Activated CD4-positive, alpha-beta T cell treated with anti-CD3 and anti-CD28 coated beads for 36 hours (primary cell): ENCODE measurements at places on chromosomes 2 and 18. TPM values are rescaled to one million over a fixed set of nuclear protein-coding genes. Genes with fewer than 3 reads are reported as not detected.

GRCh38 chr18:12606592-12607315 lies 51.2 kb downstream of the SPIRE1 start:
- peak overlapping the region; percentile 23 for H3K27ac ChIP-seq
- H3K36me3 ChIP-seq: no peaks in the 10 kb centered on the region
- no peak overlapping the region for H3K4me3 ChIP-seq
- no peak for DNase-seq
- no peaks in the 10 kb centered on the region for H3K27me3 ChIP-seq

GRCh38 chr2:20449501-20450200 lies 2.8 kb downstream of the RHOB start:
- H3K4me1 ChIP-seq: no peaks in the 10 kb centered on the region
- H3K36me3 ChIP-seq: no peaks in the 10 kb centered on the region
- H3K27me3 ChIP-seq: peaks cover 29% of the 10 kb centered on the region
- no peak for DNase-seq

The COL4A3 gene
- total RNA-seq: not detected

The SLC23A3 gene
- 1.2 TPM for total RNA-seq

The FLACC1 gene
- total RNA-seq: 0.72 TPM

The FAM110C gene
- total RNA-seq: 0.51 TPM

- H3K4me3 ChIP-seq: no peak overlapping the region
- no peak for DNase-seq
- H3K4me1 ChIP-seq: no peaks in the 10 kb centered on the region
- H3K27me3 ChIP-seq: no peaks in the 10 kb centered on the region
- H3K27ac ChIP-seq: no peak overlapping the region
These were observed 67.1 kb downstream of the ZBTB7C start for GRCh38 chr18:48342125-48342524.

- no peaks in the 10 kb centered on the region for H3K27me3 ChIP-seq
- H3K4me1 ChIP-seq: no peaks in the 10 kb centered on the region
- H3K4me3 ChIP-seq: no peak overlapping the region
- no peak overlapping the region for H3K27ac ChIP-seq
- DNase-seq: no peak
These were observed 210.9 kb downstream of the DYM start for GRCh38 chr18:49249521-49249920.

- H3K36me3 ChIP-seq: no peaks in the 10 kb centered on the region
- no peak overlapping the region for H3K4me3 ChIP-seq
- no peak for DNase-seq
- no peak overlapping the region for H3K27ac ChIP-seq
These were observed 714.5 kb downstream of the PLCL1 start for GRCh38 chr2:198518935-198519334.

- no peaks in the 10 kb centered on the region for H3K4me1 ChIP-seq
- no peak for DNase-seq
- H3K27ac ChIP-seq: no peak overlapping the region
These were observed 26.0 kb upstream of the LAPTM4A start for GRCh38 chr2:20077411-20077940.

- peak within 1 kb of the TSS; percentile 94 for H3K4me3 ChIP-seq
- no peaks in the 10 kb centered on the region for H3K27me3 ChIP-seq
- H3K27ac ChIP-seq: peak within 1 kb of the TSS; percentile 99
- DNase-seq: peak; percentile 95
- peaks cover 53% of the 10 kb centered on the region for H3K4me1 ChIP-seq
- H3K36me3 ChIP-seq: peaks cover 33% of the 10 kb centered on the region
These were observed at the start of gene ENOSF1 for GRCh38 chr18:712401-713134. Gene ENOSF1, minus strand, starts transcription at chr18:712630. Its CDS starts 43 bp downstream, at chr18:712587.

DNA sequence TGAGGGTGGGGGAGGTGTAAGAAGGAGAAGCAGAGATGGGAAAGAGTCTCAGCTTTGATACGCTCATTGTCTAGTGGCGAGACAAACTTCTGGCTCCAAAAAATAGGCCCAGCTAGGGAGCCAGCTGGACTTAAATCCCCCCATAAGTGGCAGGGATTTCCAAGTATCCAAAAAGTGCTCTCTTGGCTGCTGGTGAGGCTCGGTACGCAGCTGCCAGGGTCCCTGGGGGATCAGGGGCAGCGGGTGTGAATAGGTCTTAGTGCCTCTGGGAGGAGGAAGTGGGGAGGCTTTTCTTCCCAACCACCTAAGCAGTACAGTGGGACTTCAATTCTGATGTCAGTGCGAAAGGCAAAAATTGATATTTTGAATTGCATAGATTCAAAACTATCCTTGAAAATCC lies 73.5 kb downstream of the ALK start:
- H3K4me3 ChIP-seq: no peak overlapping the region
- DNase-seq: no peak
- H3K36me3 ChIP-seq: no peaks in the 10 kb centered on the region
- no peaks in the 10 kb centered on the region for H3K4me1 ChIP-seq

- H3K4me1 ChIP-seq: peaks cover 28% of the 10 kb centered on the region
- peak overlapping the region; percentile 40 for H3K27ac ChIP-seq
These were observed 2.1 kb downstream of the LIPT1 start for GRCh38 chr2:99156891-99157290.

DNA sequence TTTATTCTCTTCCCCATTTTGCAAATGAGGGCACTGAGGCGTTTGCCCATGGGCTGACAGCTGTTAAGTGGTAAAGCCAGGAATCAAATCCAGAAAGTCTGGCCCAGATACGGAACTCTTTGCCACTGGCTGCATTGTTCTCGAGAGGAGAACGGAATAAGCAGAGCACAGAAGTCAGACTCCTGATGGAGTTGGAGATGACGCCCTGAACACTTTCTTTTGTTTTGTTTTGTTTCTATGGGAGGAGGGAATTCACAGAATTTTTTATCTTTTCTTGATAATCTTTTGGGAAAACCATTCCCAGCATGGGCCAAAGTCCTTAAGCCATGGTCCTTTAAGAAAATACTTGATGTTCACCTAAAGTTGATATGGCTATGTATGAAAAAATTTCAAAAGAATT lies 322.2 kb downstream of the RDH14 start:
- H3K36me3 ChIP-seq: no peaks in the 10 kb centered on the region
- H3K4me3 ChIP-seq: no peak overlapping the region
- DNase-seq: no peak
- no peaks in the 10 kb centered on the region for H3K4me1 ChIP-seq

DNA sequence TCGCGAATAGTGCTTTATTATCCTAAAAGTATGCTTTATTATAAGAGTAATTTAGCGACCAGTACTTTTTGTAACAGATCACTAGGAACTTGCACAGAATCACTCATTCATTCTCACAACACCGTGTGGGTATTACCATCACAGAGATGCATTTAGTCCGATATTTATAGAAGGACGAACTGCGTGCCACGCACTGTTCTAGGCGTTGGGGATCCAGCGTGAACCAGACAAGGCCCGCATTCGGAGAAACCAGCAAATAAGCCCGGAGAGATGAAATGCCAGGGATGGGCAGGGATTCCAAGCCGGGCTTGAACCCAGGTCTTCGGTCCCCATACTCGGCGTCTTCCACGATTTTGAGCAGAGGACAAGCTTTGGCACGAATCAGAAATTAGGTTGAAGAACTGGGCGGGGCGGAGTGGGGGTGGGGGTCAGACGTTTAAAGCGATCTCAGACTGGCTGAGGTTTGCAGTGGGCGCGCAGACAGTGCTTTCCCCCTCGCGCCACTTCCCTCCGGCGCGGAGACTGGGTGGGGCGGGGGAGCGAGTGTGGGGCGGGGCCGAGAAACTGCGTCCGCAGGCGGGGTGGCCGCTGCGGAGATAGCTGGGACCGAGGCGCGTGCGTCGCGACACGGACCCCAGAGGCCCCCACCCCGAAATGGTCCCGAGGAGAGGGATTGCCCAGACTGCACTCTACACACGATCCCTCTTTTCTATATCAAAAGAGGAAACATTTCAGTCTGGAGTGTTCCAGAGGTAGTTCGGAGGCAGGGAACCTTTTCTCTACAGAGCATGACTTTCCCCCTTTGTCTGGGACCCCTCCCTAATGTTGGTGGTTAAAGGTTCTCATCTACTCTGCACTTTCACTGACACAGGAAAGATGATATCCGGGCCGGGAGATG lies 1.1 kb upstream of the CXCR4 start:
- H3K4me1 ChIP-seq: peaks cover 57% of the 10 kb centered on the region
- H3K36me3 ChIP-seq: peaks cover 29% of the 10 kb centered on the region
- DNase-seq: peak; percentile 87
- H3K4me3 ChIP-seq: peak overlapping the region; percentile 94

GRCh38 chr2:175205523-175205922 lies 24.0 kb upstream of the ATP5MC3 start:
- H3K4me3 ChIP-seq: no peak overlapping the region
- H3K27ac ChIP-seq: no peak overlapping the region
- DNase-seq: no peak

The RHOB gene
- 7.5 TPM for total RNA-seq

The SF3B6 gene
- total RNA-seq: 143 TPM

The RFX8 gene
- total RNA-seq: 0.90 TPM

The STAMBP gene
- total RNA-seq: 111 TPM

GRCh38 chr2:113831161-113831560 lies 58.7 kb upstream of the ACTR3 start:
- no peak for DNase-seq
- no peaks in the 10 kb centered on the region for H3K27me3 ChIP-seq
- H3K27ac ChIP-seq: no peak overlapping the region
- H3K4me1 ChIP-seq: no peaks in the 10 kb centered on the region
- peaks cover 2% of the 10 kb centered on the region for H3K36me3 ChIP-seq

- H3K27ac ChIP-seq: peak overlapping the region; percentile 93
- H3K36me3 ChIP-seq: no peaks in the 10 kb centered on the region
These were observed 6.1 kb upstream of the LBH start for GRCh38 chr2:30225131-30225762.

GRCh38 chr2:178718283-178718682 lies 88.9 kb downstream of the TTN start:
- H3K4me1 ChIP-seq: no peaks in the 10 kb centered on the region
- H3K27ac ChIP-seq: no peak overlapping the region
- H3K27me3 ChIP-seq: no peaks in the 10 kb centered on the region
- H3K36me3 ChIP-seq: peaks cover 14% of the 10 kb centered on the region
- H3K4me3 ChIP-seq: no peak overlapping the region
- no peak for DNase-seq

DNA sequence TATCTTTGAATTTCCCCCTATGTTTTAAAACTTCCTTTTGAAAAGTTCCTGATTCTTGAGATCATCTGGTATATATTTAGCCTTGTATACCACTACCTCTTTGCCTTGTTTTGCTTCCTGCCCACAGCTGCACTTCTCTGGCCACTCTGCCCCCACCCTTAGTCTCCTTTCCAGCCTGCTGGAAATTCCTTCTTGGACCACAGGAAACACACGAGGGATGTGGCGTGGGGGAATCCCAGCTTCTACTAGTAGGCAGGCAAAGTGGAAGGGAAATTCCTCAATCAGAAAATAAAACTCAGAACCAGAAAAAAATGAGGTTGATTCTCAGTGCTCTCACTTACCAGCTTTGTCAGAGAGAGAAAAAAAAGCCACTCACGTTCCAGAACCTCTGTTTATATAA lies 13.4 kb downstream of the IL18RAP start:
- peak; percentile 38 for DNase-seq
- H3K4me1 ChIP-seq: peaks cover 30% of the 10 kb centered on the region
- no peak overlapping the region for H3K4me3 ChIP-seq

The DSG4 gene
- not detected for total RNA-seq

DNA sequence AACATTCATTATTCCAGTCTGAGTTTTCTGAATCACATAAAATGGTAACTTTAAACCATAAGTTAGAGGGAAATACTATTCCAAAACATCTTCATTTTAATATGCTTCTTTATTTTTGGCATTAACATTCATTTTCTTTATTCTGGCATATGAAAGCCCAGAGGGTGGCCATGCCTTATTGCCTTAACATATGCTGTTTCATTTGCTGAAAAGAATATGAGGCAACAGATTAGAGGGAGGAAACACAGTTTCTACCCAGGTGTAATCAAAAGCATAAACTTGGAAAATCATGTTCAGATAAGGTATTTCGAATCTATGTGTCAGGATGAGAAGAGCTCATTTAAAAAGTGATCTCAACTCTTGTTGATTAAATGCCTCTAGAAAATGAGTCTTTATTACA lies 379.9 kb upstream of the DSEL start:
- H3K27me3 ChIP-seq: no peaks in the 10 kb centered on the region
- H3K4me3 ChIP-seq: no peak overlapping the region
- H3K4me1 ChIP-seq: no peaks in the 10 kb centered on the region
- H3K36me3 ChIP-seq: no peaks in the 10 kb centered on the region

The ATOH8 gene
- total RNA-seq: not detected

GRCh38 chr2:44652701-44653100 lies 288.8 kb upstream of the SIX3 start:
- DNase-seq: no peak
- H3K27ac ChIP-seq: no peak overlapping the region
- peaks cover 3% of the 10 kb centered on the region for H3K4me1 ChIP-seq
- no peak overlapping the region for H3K4me3 ChIP-seq
- H3K27me3 ChIP-seq: no peaks in the 10 kb centered on the region
- H3K36me3 ChIP-seq: peaks cover under 1% of the 10 kb centered on the region

DNA sequence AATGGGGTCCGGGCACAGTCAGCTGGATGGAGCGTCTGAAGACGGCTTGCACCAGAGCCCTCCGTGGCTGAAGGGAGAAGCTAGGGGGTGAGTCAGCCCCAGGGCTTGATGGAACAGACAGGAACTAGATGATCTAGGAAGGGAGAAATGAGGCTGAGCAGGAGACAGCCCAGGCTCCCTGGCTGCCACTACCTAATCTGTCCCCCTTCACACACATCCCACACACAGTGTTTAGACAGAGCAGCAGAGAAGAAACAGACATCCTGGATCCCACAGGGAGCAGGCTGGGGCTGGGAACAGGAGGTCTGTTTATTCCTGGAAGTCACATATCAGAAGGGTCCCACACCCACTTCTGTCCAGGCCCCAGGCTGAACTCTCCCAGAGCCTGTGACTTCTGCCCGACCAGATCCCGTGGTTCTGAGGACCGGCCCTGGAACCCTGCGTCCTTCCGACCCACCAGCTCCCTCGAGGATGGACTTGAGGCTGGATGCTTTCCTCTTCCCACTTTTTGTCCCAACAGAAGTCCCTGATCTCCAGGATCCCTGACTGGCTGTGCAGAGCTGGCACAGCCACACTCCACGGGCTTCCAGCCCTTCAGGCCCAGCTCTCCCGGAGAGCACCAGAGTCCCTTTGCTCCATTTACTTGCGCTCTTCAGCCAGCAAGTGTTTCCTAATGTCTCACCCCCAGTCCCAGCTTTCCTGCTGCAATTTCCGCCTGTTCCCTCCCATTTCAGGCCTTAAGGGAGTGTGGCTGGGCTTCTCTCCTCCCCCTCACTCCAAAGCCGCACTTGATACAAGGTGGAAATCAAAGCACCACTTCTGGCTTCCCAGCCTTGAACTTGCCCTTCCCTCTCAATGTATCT lies 1.5 kb upstream of the GPBAR1 start:
- H3K4me1 ChIP-seq: peaks cover 26% of the 10 kb centered on the region
- H3K27ac ChIP-seq: peak overlapping the region; percentile 21
- no peaks in the 10 kb centered on the region for H3K27me3 ChIP-seq
- no peak overlapping the region for H3K4me3 ChIP-seq

DNA sequence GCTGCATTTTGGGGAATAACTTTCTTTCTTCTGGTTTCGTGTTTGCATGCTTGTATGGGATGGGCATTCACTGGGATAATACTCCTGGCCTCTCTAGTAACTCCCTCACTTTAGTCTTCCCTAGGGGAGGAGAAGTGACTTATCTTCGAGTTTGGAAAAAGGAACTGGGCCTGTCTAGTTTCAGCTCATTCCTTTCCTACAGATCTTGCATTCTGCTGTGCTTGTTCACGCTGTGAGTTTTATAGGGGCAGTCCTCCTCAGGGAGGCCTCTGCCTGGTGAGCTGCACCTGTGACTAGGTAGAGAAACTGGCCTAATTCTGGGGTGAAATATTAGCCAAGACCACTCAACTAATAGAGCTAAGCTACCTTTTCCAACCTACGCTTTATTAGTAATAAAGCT lies 50.9 kb downstream of the PHLPP1 start:
- H3K27me3 ChIP-seq: no peaks in the 10 kb centered on the region
- H3K4me3 ChIP-seq: no peak overlapping the region
- H3K36me3 ChIP-seq: peaks cover 2% of the 10 kb centered on the region

The ZBTB7C gene
- total RNA-seq: not detected

The SIX3 gene
- not detected for total RNA-seq

The CPLX4 gene
- total RNA-seq: not detected

The KIF1A gene
- 4.6 TPM for total RNA-seq

The TWIST2 gene
- total RNA-seq: not detected
